ENCODE measurements at places on chromosomes 13 and 19.

- no peak for DNase-seq
Measured at GRCh38 chr19:8142513-8142900, 6.9 kb downstream of the FBN3 start.

GRCh38 chr13:33110713-33111413 lies 94.6 kb downstream of the KL start:
- no peak for DNase-seq

GRCh38 chr19:17755977-17756670 lies 4.8 kb downstream of the FCHO1 start:
- DNase-seq: no peak

DNA sequence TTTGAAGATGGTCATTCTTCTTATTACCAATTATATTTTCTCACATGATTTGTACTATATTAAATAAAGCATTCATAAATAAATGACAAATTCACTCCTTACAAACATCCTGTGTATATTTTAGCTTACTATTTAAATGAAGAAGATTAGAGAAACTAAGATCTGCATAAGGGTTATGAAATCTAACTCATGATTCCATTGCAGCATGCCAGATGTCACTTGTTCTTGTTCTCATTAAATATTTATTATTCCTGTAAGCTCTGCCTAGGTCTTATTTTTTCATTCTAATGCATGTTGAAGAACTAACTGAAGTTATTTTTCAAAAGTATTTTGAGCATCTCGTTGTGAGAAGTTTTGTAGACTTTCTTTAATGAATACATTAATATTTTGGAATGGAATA lies 18.3 kb downstream of the NUP58 start:
- no peak for DNase-seq

- DNase-seq: no peak
Measured at GRCh38 chr13:84870190-84870589, 929.0 kb downstream of the SLITRK6 start.

DNA sequence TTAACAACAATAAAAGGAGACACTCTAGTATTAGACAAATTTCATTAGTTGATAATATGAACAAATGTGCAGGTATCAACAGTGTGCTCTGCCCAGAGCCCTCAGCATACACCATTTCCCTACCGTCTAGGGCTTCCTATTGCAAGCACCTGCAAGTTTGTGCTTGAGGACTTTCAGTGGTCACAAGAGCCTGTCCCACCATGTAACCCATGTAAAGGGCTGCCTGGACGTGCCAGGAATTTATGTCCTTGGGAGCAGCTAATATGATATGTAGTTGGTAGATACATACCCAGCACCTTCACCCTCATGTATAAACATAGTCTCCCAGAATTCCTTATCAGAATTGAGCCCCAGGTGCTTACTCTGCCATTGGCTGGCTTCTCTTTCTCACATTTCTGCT lies 128.0 kb downstream of the UFM1 start:
- no peak for DNase-seq
